ENCODE measurements at places on chromosomes 12 and 14.

GRCh38 chr12:68331500-68331868 lies 678 bp downstream of the MDM1 start:
- DNase-seq = peak; percentile 21

GRCh38 chr12:13257356-13257875 lies 60.9 kb downstream of the EMP1 start:
- no peak for DNase-seq

GRCh38 chr14:59882957-59883356 lies 12.4 kb upstream of the RTN1 start:
- DNase-seq = no peak

- no peak for DNase-seq
These were observed 10.2 kb downstream of the TRPV4 start for GRCh38 chr12:109822951-109823411.

- no peak for DNase-seq
These were observed 3.3 kb downstream of the CNOT2 start for GRCh38 chr12:70246580-70246979.

DNA sequence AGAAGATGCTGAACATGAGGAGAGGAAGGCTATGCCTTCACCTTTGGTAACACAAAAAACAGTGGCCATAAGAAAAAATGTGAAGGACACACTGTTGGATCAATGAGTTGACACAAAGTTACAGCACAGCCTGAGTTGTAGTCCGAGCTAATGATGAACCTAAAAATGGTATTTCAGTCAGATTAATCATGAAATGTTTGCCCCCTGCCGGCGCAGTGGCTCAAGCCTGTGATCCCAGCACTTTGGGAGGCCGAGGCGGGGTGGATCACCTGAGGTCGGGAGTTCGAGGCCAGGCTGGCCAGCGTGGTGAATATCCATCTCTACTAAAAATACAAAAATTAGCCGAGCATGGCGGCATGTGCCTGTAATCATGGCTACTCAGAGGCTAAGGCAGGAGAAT lies 1.3 kb upstream of the CAPRIN2 start:
- DNase-seq = no peak

DNA sequence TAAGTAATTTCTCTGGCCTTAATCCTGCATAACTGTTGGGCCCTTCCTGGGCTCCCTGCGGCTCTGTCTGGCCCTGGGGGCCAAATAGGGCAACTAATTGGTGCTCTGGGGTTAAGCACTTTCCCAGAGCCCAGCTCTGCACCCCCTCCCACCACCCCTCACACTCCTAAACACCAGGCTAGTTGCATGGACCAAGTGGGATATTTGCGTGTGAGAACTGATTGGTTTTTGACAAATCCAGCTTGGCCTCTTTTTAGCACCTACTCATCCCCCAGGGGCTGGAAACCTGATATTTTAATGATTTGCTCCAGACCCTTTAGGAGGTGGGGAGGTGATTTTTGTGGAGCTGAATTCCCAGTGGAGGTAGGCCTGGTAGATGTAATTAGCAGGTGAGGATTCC lies 91.9 kb downstream of the DICER1 start:
- DNase-seq = no peak

- peak; percentile 13 for DNase-seq
These were observed 11.4 kb upstream of the TAC3 start for GRCh38 chr12:57027805-57028153.

DNA sequence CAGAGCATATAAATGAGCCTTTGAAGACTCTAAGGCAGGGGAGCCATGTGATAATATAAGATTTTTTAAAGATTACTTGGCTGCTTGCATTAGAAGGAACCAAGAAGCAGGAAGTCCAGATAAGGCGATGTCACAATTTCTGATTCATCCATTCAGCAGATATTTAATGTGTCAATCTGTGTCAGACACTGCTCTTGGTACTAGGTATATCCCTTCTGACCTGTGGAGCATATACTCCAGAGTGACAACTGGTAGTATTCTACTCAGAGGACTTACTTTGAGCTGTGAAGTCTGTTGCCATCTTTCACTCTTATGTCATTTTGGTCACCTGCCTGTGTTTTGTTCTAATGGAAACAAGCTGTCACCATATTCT lies 10.7 kb downstream of the EID3 start:
- no peak for DNase-seq

- DNase-seq = no peak
These were observed 33.0 kb downstream of the DEGS2 start for GRCh38 chr14:100126401-100126800.

DNA sequence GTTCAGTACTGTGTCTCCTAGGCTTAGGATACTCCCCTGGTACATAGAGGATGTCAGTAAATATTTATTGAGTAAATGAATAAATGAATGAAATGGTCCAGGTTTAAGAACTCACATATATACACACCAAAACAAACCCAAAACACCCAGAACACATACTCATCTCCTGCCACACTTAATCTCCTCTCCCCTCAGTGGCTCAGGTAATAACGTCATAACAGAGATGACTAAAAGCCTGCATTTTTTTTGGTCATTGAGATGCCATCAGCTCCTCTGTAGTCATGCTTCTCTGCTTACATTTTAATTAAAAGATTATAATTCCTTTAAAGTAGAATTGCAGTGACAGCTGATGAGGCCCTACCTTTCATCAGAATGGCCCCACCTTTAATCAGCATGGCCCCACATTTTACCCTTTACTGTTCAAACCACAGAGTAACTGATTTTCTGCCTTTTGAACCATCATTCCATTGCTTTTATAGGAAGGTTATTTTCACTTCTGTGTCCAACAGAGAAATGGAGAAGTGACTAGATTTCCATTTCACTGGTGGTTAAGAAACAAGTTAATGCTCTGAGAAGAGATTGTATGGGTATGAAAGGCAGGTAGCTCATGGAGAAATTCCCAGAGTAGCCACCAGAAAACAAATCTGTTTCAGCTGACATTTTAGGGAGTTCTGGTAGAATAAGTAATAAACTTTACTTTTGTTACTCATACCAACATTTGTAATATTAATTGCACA lies 193.4 kb upstream of the ATP2B1 start:
- no peak for DNase-seq

- no peak for DNase-seq
These were observed 61.3 kb upstream of the METAP2 start for GRCh38 chr12:95412482-95413311.

- no peak for DNase-seq
These were observed 11.1 kb upstream of the NPFF start for GRCh38 chr12:53518381-53518780.

- DNase-seq = no peak
These were observed 241.0 kb downstream of the ASCL1 start for GRCh38 chr12:103198499-103198898.

DNA sequence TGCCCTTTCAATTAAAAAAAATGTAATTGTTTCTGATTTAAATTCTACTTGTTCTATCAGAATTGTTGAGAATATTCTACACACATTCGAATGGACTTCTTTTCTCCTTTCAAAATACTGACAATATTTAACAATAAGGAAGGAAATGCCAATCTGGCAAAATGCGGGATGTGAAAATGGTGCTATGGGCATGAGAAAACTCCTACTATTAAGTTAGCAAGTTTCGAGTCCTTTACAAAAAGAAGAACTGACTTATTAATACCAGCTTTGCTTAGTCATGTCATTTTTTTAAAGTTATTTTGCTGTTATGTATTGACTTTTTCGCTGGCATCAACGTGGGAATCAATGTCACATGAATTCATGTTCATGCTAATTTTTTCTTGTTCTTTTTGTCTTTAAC lies 31.7 kb upstream of the ARL1 start:
- DNase-seq = no peak

GRCh38 chr14:74539503-74539902 lies 45.9 kb downstream of the ISCA2 start:
- no peak for DNase-seq

- DNase-seq = peak; percentile 66
These were observed 33.9 kb upstream of the CDK17 start for GRCh38 chr12:96434107-96434506.

DNA sequence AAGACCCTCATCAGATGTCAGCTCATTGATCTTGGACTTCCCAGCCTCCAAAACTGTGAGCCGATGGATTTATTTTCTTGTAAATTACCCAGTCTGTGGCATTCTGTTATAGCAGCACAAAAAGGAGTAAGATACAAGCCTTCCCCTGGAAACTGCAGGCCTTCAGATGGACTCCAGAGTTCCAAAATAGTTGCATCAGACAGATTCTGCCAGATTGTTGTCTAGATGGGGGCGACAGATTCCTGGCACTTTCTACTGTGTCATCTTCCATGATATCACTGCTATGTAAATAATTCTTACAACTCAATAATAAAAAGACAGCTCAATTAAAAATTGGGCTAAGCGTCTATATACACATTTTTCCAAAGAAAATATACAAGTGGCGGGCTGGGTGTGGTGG lies 17.2 kb upstream of the MARK3 start:
- no peak for DNase-seq

GRCh38 chr12:109729371-109729781 lies 15.8 kb downstream of the FAM222A start:
- DNase-seq = no peak

DNA sequence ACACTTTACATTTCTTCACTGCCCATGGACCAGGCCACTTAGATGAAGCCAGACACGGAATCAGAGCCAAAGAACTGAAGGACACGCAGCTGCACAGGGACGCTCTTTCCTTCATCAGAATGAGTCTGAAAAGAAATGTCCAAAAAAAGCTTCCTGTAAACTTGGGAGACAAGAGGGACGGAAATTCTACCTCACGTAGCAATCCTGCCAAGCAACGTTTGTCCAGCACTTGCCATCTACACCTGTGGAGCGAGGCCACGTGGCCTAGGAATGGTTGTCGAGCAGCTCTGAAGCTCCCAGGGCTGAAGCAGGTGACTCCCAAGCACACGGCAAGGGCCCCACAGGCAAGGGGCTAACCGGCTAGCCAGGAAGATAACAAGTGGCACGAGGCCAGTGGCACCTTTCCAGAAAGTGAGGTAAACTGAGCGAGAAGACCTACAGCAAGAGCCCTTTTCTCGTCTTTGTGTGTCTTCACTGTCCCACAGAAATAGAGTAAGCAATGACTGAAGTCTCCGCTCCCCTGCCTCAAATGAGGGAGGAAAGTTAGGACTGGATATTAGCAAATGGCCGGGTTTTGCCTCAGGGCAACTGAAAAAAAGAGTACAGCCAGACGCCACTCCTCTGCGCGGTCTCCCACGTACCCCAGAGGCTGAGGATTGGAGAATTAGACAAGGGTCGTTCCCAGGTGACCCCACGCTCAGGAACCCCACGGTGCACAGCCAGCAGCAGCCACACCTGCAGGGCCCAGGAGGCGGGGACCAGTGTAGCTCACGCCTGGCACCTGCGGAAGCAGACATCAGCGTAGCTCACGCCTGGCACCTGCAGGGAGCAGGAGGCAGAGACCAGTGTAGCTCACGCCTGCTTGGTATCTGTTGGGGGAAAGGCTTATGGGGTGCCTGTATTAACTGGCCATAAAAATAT lies 7.7 kb downstream of the ZNF605 start:
- DNase-seq = no peak

DNA sequence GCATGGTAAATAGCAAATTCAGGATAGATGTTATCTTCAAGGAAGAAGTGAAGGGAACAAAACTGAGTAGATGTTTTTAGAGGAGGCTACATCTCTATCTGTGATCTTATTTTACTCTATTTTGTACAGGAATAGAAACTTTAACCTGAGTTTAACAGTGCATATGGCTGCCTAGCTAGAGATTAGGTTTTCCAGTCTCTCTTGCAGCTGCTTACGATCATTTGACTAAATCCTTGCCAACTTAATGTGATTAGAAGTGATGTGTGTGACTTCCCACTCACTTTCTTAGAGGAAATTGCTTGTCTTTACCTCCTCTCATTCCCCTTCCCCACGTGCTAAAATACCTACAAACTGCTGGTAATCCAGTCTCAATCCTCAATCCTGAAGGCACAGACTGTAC lies 26.5 kb upstream of the SLC15A5 start:
- no peak for DNase-seq

DNA sequence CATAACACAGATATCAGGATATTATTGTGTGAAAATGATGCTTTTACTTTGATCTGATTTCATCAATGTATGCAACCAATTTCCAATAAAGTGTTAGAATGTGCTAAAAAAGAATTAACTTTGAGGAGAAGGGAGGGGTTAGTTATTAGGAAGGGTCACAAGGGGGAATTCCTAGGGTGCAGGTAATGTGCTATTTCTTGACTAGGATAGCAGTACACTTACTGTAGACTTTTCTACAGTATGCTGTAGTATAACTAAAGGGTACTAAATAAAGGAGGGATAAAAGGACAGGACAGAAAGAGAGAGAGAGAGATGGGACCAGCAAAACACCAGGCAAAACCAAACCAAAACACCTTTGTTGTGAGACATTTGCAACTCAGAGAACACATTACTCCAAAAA lies 121.4 kb upstream of the RAP1B start:
- no peak for DNase-seq

DNA sequence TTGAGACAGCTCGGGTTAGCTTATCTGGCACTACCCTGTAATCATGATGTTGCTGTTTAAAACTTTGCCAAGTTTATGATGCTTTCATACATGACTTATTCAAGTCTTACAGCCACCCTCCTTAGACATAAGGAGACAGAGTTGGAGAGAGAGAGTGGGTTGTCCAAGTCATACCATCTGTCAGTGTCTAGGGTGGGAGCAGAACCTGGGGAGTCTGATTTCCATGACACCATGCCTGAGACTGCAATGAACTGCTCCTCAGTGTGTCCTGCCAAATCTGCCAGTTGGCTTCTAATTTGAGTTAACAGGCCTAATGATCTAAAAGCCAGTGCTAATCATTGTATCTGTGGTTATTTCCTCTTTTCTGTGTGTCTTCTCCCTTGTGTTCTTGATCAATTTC lies 43.7 kb upstream of the PHC1 start:
- DNase-seq = no peak

DNA sequence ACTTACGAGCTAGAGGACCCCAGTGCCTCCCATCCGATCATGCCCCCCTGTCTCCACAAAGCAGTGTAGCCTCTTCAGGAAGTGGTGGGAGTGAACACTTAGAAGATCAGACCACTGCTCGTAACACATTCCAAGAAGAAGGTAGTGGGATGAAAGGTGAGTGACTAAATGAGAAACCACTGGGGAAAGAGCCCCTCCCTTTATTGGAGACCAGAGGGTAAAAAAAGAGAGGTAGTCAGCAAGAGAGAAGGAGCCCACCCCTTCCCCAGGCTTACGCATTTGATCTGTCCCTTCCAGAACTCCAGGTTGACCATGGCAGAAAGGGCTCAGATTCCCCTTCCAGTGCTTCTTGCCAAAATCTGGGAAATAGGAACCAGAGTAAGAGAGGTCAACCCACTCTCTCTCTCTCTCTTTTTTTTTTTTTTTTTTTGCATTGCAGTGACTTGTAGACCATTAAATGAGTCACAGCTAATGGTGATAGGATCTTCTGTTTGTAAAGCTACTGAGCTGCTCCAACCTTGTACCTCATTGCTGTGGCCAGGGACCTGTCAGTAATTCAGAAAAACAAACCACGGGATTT lies 165.4 kb downstream of the GCH1 start:
- DNase-seq = peak; percentile 4
